Muscle of leg (tissue), 16 donors: ENCODE measurements at places on chromosomes 6 and 20. TPM values are rescaled to one million over a fixed set of nuclear protein-coding genes. Genes with fewer than 3 reads are reported as not detected.

ASIP gene
- total RNA-seq, result 0.27 TPM

OXT gene
- total RNA-seq, result 0.66 TPM

CRNKL1 gene
- total RNA-seq, result 27.3 TPM

EFCAB8 gene
- 0.22 TPM for total RNA-seq

BCAS1 gene
- 2.6 TPM for total RNA-seq

FBXO5 gene
- 12.4 TPM for total RNA-seq

MYH7B gene
- total RNA-seq, result 21.7 TPM

DNA sequence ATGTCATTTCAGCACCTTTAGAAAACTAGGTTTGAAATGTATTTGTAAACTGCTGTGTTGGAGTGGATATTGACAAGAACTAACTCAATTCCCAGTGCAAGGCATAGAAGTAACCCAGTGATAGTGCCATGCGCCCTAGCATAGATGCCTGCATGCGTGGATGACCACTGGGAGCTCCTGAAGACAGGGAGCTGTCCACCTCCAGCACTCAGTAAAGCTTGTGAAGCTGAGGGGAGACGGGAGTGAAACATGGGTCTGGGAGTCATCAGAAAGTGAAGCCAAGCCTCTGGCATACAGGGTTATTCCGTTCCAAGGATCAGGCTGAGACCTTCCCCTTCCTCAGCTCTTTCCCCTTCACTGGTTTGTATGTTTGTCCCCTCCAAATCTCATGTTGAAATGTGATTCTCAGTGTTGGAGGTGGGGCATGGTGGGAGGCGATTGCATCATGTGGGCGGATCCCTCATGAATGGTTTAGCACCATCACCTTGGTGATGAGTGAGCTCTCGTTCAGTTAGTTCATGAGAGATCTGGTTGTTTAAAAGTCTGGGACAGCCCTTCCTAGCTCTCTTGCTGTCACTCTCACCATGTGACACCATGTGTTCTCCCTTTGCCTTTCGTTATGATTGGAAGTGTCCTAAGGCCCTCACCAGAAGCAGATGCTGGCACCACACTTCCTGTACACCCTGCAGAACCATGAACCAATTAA, 146.5 kb upstream of the FERMT1 start:
- H3K27me3 ChIP-seq, result no peaks in the 10 kb centered on the region
- H3K4me1 ChIP-seq, result no peaks in the 10 kb centered on the region
- no peaks in the 10 kb centered on the region for H3K36me3 ChIP-seq
- H3K4me3 ChIP-seq, result no peak overlapping the region
- no peak for DNase-seq

- peak; percentile 73 for DNase-seq
- H3K27me3 ChIP-seq, result peaks cover 3% of the 10 kb centered on the region
- H3K36me3 ChIP-seq, result no peaks in the 10 kb centered on the region
- no peak overlapping the region for H3K4me3 ChIP-seq
These were observed 264.9 kb downstream of the HIVEP2 start for GRCh38 chr6:142679907-142680700.

DNA sequence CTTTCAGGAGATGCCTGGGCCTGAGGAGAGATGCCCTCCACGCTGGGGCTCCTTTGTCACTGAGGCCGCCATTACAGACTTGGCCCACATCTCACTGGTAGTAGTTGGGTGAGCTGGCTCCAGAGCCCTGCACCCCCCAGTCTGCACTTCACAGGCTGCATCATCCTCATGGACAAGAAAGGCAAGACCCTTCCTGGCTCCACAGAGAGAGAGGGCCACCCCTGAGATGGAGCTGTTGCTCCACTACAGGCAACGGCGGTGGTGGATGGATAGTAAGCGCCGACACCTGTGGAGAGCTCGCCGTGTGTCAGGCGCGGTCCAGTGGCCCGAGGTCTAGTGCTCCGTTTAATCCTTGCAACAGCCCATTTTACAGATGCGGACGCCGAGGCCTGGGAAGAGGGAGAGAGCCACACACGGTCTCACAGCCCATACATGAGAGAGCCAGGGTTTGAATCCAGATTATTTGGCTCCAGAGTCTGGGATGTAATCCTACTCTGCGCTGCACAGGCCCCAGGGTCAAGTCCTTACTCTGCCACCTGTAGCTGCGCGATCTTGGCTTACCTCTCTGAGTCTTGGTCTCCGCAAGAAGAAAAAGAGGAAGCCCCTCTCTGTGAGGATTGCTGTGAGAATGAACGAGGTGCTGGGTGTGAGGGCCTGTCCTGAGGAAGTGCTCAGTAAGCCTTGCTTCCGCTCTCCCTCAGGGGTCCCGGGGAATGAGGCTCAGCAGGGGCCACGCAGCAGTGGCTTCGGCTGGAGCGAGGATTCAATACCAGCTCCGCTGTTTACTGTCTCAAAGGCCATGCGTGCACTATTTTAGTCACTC, 34.5 kb downstream of the SPDEF start:
- H3K36me3 ChIP-seq, result no peaks in the 10 kb centered on the region
- H3K27me3 ChIP-seq, result no peaks in the 10 kb centered on the region
- peaks cover 5% of the 10 kb centered on the region for H3K4me1 ChIP-seq
- H3K27ac ChIP-seq, result no peak overlapping the region
- DNase-seq, result no peak

- DNase-seq, result no peak
- H3K4me1 ChIP-seq, result peaks cover 5% of the 10 kb centered on the region
- no peak overlapping the region for H3K27ac ChIP-seq
- peaks cover 15% of the 10 kb centered on the region for H3K27me3 ChIP-seq
- H3K36me3 ChIP-seq, result no peaks in the 10 kb centered on the region
- no peak overlapping the region for H3K4me3 ChIP-seq
These were observed 24.0 kb upstream of the MLN start for GRCh38 chr6:33827546-33828451.

GRCh38 chr6:114153448-114153847, 182.5 kb upstream of the HDAC2 start:
- no peaks in the 10 kb centered on the region for H3K4me1 ChIP-seq
- H3K36me3 ChIP-seq, result no peaks in the 10 kb centered on the region
- DNase-seq, result no peak
- no peak overlapping the region for H3K27ac ChIP-seq
- H3K4me3 ChIP-seq, result no peak overlapping the region
- H3K27me3 ChIP-seq, result no peaks in the 10 kb centered on the region

DNA sequence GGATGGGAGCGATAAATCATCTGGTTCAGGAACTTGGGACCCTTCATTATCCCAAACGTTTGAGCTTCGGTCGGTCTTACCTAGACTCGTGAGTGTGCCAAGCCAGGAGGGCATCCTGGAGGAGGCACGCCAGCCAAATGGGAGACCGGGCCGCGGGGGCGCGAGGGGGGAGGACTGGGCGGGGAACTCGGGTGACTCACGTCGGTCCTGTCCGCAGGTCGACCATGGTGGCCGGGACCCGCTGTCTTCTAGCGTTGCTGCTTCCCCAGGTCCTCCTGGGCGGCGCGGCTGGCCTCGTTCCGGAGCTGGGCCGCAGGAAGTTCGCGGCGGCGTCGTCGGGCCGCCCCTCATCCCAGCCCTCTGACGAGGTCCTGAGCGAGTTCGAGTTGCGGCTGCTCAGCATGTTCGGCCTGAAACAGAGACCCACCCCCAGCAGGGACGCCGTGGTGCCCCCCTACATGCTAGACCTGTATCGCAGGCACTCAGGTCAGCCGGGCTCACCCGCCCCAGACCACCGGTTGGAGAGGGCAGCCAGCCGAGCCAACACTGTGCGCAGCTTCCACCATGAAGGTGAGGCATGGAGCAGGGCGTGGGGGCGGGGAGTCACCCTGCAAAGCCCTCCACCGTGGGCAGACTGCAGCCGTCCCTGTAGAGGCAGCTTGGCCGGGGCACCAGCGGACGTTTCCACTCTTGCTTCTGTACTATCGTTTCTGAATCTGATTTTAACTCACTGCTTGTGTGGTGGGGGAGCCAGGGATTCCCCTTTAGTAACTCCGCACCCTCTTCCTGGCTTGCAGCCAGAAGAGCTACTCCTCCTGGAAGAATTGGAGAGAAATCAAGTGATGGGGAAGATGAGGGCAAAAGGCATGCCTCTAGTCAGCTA, 2.7 kb downstream of the BMP2 start:
- peaks cover 37% of the 10 kb centered on the region for H3K27me3 ChIP-seq
- H3K4me3 ChIP-seq, result peak overlapping the region; percentile 67
- peak; percentile 57 for DNase-seq
- peaks cover 8% of the 10 kb centered on the region for H3K4me1 ChIP-seq
- H3K27ac ChIP-seq, result no peak overlapping the region

DNA sequence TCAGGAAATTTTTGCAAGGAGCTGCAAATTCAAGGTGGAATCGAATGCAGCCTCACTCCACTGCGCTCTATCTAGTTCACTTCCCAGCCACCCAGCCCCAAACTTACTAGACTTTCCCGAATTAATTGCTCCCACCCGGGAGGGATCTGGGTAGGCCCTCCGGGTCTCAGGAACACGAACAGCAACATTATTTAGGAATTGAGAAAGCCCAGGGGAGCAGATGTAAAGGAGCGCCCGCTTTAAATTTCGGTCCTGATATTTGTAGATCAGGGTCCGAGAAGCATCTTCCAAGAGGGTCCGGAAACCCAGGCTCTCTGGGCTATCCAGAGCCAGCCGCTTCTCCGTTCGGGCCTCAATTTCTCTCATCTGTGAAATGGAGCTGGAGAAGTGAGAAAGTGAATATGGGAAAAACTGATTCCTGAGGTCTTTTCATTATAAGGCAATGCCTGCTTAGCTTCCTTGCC, 490 bp upstream of the ID1 start:
- H3K27me3 ChIP-seq, result peaks cover 12% of the 10 kb centered on the region
- DNase-seq, result no peak
- H3K4me3 ChIP-seq, result peak overlapping the region; percentile 82
- no peaks in the 10 kb centered on the region for H3K36me3 ChIP-seq
- peak overlapping the region; percentile 96 for H3K27ac ChIP-seq
- peaks cover 53% of the 10 kb centered on the region for H3K4me1 ChIP-seq

GRCh38 chr6:57024775-57025174, 21.7 kb upstream of the KIAA1586 start:
- H3K4me3 ChIP-seq, result no peak overlapping the region
- H3K36me3 ChIP-seq, result no peaks in the 10 kb centered on the region
- DNase-seq, result no peak
- no peaks in the 10 kb centered on the region for H3K4me1 ChIP-seq
- no peak overlapping the region for H3K27ac ChIP-seq
- no peaks in the 10 kb centered on the region for H3K27me3 ChIP-seq

- peaks cover 37% of the 10 kb centered on the region for H3K4me1 ChIP-seq
- peak; percentile 97 for DNase-seq
- H3K36me3 ChIP-seq, result peaks cover 18% of the 10 kb centered on the region
- H3K27me3 ChIP-seq, result no peaks in the 10 kb centered on the region
- peak within 1 kb of the TSS; percentile 83 for H3K4me3 ChIP-seq
- H3K27ac ChIP-seq, result peak within 1 kb of the TSS; percentile 99
These were observed at the start of gene SOX12 for GRCh38 chr20:325045-325888. Gene SOX12 (plus strand): TSS chr20:325552. CDS start chr20:325925, 373 bp downstream.

DNA sequence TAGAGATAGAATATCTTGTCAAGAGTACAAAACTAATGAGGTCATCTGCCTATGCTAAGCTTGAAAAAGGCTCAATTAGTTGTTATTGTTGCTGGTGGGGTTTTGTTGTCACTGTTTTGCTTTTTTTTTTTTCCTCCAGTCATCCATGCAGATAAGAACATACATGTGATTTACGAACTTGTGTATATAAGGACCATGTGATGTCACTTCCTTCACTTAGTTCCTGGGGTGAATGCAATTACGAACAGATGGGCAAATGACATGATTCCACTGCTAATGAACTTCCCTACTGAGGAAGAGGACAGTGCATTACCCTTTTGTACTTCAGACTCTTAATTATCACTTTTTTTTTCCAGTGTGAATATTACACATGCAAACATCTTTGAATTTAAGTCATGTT, 1175.3 kb upstream of the GJE1 start:
- H3K4me1 ChIP-seq, result no peaks in the 10 kb centered on the region
- no peak overlapping the region for H3K27ac ChIP-seq
- no peak overlapping the region for H3K4me3 ChIP-seq
- H3K27me3 ChIP-seq, result no peaks in the 10 kb centered on the region

- H3K4me3 ChIP-seq, result no peak overlapping the region
- H3K27ac ChIP-seq, result no peak overlapping the region
- DNase-seq, result no peak
- H3K4me1 ChIP-seq, result no peaks in the 10 kb centered on the region
- H3K36me3 ChIP-seq, result peaks cover 39% of the 10 kb centered on the region
- no peaks in the 10 kb centered on the region for H3K27me3 ChIP-seq
These were observed 106.5 kb downstream of the ATP9A start for GRCh38 chr20:51661609-51662178.

- DNase-seq, result no peak
- H3K4me1 ChIP-seq, result no peaks in the 10 kb centered on the region
- no peak overlapping the region for H3K27ac ChIP-seq
- no peaks in the 10 kb centered on the region for H3K27me3 ChIP-seq
- H3K36me3 ChIP-seq, result no peaks in the 10 kb centered on the region
These were observed 84.7 kb downstream of the F13A1 start for GRCh38 chr6:6235786-6236185.

DNA sequence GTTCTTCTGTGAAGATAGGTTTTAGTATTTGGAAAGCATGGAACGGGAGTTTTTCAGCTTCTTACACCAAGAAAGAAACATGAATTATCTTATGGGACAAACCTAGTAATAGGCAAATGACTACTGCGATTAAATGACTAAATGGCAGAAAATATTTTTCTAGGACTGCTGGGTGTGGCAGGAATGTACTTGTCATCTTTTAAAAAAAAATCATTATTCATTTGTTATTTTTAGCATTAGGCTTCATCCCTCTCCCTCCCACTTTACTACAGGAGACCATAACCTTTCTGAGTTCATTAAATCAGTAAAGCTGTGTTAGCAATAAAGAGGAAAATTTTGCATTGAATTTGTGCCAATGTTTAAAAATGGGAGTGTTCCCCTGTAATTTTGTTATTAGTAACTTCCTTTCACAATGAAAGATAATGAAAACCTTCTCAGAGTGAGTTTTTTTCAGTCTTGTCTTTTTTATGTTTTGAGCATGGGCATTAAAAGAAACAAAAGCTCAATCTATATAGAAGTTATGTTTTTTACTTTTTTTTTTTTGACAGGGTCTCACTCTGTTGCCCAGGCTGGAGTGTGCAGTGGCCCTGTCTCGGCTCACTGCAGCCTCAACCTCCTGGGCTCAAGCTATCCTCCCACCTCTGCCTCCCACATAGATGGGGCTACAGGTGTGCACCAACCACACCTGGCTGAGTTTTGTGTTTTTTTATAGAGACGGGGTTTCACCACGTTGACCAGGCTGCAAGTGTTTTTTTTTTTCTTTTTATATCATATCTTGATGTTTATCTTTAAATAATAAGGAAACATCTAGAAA, 105.6 kb upstream of the CLDN20 start:
- peaks cover 5% of the 10 kb centered on the region for H3K4me1 ChIP-seq
- H3K27ac ChIP-seq, result no peak overlapping the region
- no peak overlapping the region for H3K4me3 ChIP-seq
- DNase-seq, result no peak

GRCh38 chr6:43757966-43758616, 11.9 kb upstream of the VEGFA start:
- H3K4me1 ChIP-seq, result peaks cover 28% of the 10 kb centered on the region
- no peak overlapping the region for H3K4me3 ChIP-seq
- peaks cover 5% of the 10 kb centered on the region for H3K27me3 ChIP-seq
- H3K27ac ChIP-seq, result no peak overlapping the region
